ENCODE measurements at places on chromosomes 6 and 20.

GRCh38 chr6:139380168-139380567, 5.7 kb upstream of the CITED2 start:
- DNase-seq, result no peak

- DNase-seq, result no peak
Observed at GRCh38 chr20:50207026-50207425, 16.4 kb downstream of the CEBPB start.

DNA sequence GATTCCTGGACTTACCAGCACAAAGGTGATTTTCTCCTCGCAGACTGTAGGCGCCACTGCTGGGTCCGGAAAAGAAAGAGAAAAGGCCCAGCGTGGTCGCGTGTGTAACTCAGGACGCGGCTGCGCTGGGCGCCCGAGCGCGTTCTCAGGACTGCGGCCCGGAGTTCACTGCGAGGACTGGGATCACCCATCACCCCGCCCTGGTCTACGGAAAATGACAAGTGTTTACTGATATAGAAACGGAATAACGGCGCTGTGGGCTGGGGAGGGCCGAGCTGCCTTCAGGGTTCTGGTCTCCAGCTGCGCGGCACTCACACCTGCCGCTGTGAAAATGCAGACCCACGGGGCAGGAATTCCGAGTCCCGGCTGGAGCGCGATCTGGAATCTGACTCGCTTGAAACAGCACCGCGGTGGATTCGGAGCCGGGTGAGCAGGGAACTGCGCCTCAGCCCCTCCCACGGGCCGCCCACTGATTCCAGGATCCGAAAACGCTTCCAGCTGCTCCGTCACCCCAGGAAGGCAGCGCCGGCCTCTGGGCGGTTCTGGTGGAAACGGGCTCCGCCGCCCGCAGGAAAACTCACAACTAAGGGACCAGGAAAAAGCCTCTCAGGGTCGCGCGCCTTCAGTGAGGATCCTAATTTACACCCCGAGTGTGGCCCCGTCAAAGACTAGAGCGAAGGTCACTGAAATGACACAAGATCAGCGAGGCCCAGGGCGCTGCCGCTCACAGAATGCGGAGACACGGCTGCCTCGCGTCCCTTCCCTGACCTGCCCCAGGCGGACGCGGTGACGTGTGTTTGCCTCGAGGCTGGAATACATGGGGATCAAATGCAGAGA, 34.5 kb downstream of the HLA-A start:
- peak; percentile 39 for DNase-seq

DNA sequence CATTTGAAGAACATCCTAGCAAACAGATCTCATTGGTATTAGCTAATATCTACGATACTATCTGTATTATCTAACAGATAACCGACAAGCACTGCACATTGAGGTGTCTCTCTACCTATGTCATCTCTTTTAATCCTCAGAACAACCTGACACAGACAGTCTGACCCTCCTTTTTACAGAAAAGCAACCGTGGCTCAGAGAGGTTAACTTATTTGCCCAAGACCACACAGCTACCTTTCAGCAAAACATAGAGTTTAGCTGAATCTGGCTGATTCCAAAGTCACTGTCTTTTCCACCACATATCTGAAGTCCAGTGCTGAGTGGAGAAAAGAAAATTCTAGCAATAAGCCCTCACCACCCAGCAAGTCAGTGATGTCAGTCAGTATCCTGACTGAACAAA, 358.7 kb upstream of the JARID2 start:
- no peak for DNase-seq

GRCh38 chr6:160798625-160799024, 96.6 kb downstream of the PLG start:
- DNase-seq, result no peak

- DNase-seq, result no peak
Observed at GRCh38 chr6:47974106-47974505, 136.9 kb downstream of the PTCHD4 start.

DNA sequence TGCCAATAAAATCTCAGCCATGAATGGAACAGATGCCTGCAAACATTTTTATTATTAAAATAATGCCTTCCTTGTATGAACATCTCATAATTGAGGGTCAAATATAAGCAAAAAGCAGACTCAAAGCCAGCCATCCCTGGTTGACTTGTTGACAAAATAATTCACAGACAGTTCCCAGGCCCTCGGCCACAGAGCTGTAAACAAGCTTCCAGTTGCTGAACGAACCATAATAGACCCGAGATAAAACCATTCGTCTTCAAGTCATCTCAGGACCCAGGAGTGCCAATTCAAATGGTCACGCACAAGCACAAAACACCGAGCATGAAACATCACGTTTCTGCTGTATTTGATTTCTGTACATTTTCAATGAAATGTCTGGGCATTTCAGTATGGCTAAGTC, 113.3 kb upstream of the CDYL start:
- DNase-seq, result no peak

DNA sequence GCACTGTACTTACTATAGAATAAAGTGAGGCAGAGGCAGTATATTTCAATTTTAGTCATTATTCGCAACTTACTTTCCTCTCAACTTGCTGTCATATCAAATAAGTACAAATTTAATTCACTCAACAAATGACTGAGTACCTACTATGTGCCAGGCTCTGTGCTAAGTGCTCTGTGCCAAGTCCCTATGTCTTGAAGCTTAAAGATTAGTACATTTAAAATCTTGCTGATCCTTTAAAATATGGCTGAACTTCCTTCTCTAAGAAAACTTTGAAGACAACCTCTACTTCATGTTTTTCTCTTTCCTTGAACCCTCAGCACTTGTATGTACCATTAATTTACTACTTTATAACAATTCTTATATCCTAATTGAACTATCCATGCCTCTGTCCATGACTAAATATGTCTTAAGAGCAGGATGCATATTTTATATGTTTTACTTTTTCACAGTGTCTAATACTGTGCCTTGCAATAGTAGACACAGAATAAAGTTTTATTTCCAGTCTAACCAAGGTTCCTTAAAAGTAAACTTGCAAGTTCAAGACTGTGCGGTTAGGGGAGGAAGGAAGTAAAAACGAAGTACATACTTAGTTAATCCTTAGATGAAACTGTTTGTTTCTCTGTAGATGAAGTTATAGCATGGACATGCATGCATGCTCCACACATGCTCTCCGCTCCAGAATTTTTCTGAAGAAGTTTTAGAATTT, 10.0 kb upstream of the LATS1 start:
- no peak for DNase-seq

GRCh38 chr6:136535017-136535765, 15.0 kb downstream of the MAP7 start:
- DNase-seq, result no peak

DNA sequence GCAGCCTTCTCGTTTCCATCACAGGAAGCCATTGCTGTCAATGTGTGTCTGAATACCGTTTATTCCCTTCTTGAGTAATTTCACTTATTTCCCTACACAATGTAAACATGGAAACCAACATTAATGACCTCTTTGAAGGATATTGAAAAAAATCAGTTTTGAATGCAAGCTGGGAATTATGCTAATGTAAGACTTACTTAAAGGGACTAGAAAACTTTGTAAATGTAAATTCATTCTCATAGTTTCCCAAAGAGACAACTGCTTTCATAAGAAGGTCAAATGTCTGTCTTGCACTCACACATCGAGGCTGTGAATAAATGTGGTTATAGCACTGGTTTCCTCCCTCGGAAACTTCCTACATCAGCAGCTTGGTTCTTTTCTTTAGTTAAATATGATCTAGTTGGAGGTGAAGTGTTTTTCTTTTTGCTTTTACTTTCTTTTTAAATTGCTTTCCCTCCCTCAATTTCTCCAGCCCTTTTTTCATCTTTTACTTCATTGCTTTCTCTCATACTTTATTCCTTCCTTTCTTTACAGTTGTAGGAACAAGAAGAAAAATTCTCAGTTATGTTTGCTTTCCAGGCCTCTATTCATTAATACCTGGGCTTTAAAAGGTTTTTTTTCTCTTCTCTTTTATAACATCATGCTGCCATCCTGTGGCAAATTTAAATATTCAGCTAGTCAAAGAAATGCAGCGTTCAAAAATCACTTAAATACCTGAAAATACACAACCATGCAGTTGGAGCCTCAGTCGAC, 108.3 kb downstream of the TNFAIP3 start:
- no peak for DNase-seq

DNA sequence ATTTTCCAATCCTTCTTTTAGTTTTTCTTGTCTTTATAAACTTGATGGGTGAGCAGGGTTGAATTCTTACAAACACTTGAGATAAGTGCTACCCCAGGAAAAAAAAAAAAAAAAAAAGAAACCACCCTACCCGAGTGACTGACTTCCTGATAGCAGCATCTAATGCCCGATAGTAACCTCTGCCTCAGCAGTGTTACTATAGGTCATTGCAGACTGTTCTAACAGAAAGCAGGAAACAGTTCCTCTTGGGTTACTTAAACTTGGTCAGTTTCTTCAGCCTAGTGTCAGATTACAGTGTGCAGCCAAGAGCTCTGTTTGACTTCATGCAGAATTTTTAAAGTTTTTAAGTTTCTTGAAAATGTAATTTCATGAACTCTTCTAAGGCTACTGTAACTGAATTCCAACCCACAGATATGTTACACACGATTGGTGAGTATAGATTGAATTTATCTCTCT, 2.1 kb downstream of the MYLIP start:
- no peak for DNase-seq

DNA sequence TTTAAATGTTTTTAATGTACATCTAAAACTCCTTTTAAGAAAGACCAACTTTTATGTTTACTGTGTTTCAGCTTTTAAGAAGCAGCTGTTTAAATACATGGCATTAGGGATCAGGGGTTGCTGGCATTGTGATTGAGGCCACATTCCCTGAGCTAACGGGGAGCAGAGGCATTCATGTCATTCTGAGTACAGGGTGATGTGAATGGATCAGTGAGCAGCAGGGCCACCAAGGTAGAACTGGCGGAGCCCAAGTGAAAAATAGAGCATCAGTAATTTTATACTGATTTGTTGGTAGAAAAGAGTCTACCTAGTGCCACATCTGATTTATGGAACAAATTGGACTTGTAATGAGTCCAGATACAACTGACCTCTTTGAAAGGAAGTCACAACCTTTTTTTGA, 467.3 kb downstream of the ADGRB3 start:
- no peak for DNase-seq

- DNase-seq, result no peak
Observed at GRCh38 chr20:57391439-57392301, 474 bp downstream of the RBM38 start.

DNA sequence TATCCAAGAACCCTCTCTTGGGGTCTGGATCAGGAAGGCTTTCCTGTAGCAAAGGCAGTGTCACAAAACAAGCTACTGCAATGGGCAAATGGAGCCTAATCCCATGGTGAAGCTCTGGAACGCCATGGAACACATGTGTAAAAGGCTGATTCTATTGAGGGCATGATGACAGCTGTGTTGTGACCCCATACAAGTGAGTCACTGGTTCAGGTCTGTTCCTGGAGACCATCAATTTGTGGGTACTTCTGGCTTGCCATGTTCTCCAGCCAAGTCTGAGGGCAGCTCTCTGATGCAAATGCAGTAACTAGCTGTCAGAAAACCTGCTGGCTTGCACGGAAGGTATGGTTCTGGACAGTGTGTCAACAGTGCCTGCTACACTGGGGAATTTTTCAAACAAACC, 33.3 kb upstream of the ECHDC1 start:
- no peak for DNase-seq

DNA sequence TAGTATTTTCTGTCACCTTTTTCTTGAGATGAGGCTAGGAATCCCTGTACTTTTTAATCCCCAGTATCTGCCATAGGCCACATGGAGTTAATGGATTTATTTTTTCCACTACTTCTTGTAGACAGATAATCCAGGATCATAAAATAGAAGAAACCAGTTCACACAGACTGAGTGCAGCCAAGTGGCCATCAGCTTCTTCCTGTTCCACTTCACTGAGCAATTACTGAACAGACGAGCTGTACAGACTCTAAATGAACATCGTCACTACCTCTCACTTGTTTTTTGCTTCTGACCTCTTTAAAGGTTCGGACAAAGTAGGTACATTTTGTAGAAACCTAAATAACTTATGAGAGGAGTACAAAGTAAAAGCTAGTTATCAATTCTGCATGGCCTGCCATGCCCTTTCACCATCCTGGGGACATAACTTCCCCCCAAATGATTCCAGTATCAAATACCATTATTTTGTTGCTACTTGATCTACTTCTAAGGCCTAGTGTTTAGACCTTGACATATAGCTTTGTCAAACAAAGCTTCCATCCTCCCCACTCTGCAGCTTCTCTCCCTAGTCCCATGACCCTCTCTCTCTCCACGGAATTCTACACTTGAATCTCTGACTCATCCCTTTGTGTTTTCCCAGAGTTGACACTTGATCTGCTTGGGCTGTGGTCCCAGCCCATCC, 34.4 kb upstream of the ARHGAP18 start:
- no peak for DNase-seq

- no peak for DNase-seq
Observed at GRCh38 chr6:158654960-158655489, 5.2 kb downstream of the SYTL3 start.

Measured in T-cell (primary cell).